ENCODE measurements at places on chromosomes 5 and 9.

DNA sequence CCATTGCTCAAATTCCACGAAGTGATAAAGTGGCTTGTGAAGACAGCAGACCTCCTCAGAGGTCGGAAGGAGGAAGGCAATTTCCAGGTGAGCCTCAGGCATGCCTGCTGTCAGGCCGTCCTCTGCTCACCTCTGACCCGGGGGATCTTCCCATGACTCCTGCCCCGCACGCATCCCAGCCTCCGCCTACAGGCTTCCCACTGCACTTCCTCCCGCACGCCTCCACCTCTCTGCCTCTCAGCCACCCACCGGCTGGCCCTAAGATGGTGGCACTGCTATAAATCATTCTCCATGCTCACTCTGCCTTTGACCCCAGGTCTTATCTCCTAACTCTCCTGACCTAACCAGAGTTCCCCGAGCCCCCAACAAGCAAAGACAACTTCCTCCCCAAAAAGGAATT, 49.4 kb upstream of the DNAH5 start:
- H3K36me3 ChIP-seq = no peaks in the 10 kb centered on the region
- no peak overlapping the region for H3K4me3 ChIP-seq
- H3K27ac ChIP-seq = no peak overlapping the region
- DNase-seq = no peak
- peaks cover 6% of the 10 kb centered on the region for H3K27me3 ChIP-seq

DNA sequence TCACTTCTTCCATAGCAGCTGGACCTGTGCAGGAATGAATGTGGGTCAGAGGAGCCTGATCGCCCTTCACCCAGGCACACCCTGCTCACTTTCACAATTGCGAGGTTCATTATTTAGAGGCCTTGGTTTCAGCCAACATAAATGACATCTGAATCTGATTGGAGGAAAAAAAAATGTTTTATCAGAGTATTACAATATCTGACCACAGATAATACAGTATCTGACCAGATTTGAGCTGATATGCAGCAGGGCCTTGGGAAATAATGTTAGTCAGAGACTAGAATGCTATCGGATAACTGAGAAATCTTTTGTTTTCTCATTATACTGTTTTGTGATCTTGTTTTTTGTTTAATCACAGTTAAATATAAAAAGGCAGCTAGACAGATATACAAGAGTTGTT, 7.7 kb downstream of the ICE1 start:
- no peak overlapping the region for H3K27ac ChIP-seq
- H3K4me3 ChIP-seq = no peak overlapping the region
- H3K4me1 ChIP-seq = peaks cover 46% of the 10 kb centered on the region
- no peaks in the 10 kb centered on the region for H3K27me3 ChIP-seq
- H3K36me3 ChIP-seq = peaks cover 12% of the 10 kb centered on the region
- DNase-seq = no peak

DNA sequence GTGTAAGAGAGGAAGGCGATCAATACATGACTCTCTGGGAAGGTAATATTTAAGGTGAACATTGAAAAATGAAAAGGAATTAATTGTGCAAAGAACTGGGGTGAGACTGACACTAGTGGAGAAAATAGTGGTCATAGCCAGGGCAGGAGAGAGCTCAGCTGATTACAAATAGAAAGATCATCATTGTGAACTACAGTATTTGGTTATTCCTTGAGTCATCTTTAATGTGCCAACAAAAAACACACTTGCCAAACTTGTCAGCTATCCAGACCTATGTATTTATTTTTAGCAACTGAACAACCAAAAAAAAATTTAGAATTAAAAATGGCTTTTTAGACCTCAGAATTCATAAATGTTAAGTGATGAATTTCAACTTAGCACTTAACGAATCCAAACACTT, 749.8 kb upstream of the CDH9 start:
- no peaks in the 10 kb centered on the region for H3K4me1 ChIP-seq
- DNase-seq = no peak
- H3K4me3 ChIP-seq = no peak overlapping the region
- H3K27ac ChIP-seq = no peak overlapping the region
- H3K27me3 ChIP-seq = no peaks in the 10 kb centered on the region
- no peaks in the 10 kb centered on the region for H3K36me3 ChIP-seq

DNA sequence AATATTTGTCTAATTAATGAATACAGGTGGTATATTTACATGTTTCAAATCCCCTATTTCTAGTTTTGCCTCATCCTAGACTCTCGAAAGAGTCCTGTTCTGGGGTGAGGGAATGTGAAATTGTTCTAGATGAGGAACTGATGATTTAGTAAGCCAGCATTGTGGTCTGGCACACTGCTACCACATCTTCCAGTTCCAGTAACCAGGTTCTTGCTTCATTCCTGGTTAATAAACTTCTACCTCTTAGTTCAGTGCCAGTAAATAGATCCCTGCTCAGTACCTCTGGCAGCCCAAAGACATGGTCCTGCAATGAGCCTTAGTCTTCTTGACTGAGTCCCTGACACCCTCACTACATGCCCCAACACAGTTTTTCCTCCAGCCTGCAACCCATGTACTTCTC, 207.7 kb downstream of the SREK1 start:
- no peaks in the 10 kb centered on the region for H3K36me3 ChIP-seq
- no peak overlapping the region for H3K27ac ChIP-seq
- no peak overlapping the region for H3K4me3 ChIP-seq
- DNase-seq = no peak
